Motor neuron (in vitro differentiated cells): ENCODE measurements at places on chromosomes 7 and 10.

DNA sequence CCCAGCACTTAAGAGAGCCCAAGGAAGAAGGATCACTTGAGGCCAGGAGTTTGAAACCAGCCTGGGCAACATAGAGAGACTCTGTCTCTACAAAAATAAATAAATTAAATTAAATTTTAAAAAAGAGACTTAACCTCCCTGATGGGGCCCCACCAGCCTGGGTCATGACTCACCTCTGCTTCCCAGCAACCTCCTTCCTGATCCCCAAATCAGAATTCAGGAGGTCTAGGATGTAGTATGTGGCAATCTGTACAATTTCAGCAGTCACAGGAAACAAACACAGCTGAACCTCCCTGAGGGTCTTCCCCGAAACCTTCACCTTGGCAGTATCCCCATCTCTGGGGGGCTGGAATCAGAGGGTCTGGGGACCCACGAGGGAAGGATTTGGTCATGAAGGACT, 9.7 kb upstream of the PPP1R35 start:
- no peak for ATAC-seq

DNA sequence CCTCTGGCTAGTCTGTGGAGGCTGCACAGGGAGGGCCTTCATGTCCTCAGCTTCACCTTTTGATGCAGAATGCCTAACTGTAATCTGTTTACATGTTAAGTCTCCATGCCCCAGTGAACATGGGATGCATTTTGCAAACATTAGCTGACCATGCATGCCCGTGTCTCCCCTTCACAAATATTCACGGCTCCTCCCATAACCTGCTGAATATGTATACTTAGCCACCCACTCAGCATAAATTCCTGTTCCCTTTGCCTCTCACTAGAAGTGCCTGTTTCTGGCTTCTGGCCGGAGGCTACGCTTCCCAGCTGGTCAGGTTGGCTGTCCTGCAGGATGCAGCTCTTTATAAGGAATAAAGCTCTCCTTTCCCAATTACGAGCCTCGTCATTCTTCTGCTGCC, 552.7 kb downstream of the DNAJB6 start:
- ATAC-seq: no peak

GRCh38 chr10:25061711-25062449, 45.5 kb downstream of the THNSL1 start:
- no peak for ATAC-seq

DNA sequence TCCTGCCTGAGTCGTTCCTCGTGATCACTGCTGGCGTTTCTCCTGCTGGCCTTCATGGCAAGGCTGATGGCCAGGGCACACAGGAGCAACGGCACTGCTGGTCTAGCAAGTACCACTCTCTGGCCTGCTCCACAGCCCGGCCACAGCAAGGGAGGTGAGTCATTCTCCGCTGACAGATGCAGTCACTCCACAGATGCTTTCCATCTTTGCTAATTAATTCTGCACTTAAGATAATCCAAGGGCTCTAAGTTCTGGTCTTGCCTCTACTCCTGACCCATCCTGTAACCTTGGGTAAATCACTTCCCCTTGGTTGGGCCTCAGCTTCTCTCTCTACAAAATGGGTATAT, 244.4 kb downstream of the RPS24 start:
- no peak for ATAC-seq

- ATAC-seq: no peak
Measured at GRCh38 chr10:121493521-121493920, 104.7 kb downstream of the FGFR2 start.

GRCh38 chr10:32981760-32982159, 23.7 kb upstream of the ITGB1 start:
- no peak for ATAC-seq

GRCh38 chr10:118712930-118713634, 41.7 kb downstream of the CACUL1 start:
- ATAC-seq: no peak

GRCh38 chr7:105003275-105003674, 10.7 kb upstream of the KMT2E start:
- ATAC-seq: peak; percentile 62

DNA sequence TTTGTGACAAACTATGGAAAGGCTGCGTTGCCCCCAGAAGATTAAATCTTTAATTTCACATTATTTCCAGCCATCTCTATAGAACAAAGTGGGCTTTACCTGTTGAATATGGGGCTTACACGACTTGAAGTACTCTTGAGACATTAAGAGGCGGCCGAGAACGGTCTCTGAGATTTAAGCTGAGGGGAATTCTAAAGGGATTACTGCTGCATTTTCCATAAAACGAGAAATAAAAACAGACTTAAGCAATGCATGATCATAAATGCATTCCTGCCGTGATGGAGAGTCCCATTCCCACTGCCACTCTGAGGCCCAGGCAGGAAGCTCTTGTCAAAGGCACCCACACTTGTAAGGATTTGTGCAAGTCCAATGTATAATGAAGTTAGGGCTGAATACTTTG, 329.7 kb upstream of the SHH start:
- ATAC-seq: no peak

- ATAC-seq: no peak
Measured at GRCh38 chr7:18721429-18721828, 225.9 kb downstream of the HDAC9 start.

- no peak for ATAC-seq
Measured at GRCh38 chr10:77631241-77631640, 6.4 kb downstream of the KCNMA1 start.

- no peak for ATAC-seq
Measured at GRCh38 chr7:136717910-136718557, 150.4 kb upstream of the CHRM2 start.

DNA sequence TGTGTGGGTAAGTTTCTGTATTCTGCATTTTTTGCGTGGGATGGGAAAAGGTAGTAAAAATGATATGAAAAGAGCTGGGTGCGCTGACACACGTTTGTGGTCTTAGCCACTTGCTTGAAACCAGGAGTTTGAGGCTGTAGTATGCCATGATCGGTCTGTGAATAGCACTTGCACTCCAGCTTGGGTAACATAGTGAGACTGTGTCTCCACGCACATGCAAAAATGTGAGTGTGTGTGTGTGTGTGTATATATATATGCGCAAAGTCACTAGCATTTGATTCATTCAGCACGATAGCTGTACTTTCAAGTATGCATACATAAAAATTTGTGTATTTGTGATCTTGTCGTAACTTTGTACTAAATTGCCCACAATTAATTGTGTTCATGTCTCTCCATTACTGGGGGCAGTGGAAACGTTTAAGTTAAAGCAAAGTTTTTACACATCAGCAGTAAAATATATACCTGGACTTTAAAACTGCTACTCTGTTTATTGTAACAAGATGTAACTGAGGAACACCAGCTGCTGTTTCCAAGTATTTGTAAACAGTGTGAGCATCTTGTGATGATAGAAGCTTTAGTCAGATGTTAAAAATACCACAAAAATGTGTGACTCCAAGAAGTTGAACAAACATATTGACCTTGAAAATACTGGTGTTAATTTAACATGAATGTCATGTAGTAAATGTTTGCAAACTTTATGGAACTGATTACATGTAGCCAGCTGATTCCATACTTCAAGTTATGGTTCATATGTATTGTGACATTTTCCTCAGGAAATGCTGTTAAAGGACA, 1.6 kb downstream of the ZRANB1 start:
- ATAC-seq: no peak

DNA sequence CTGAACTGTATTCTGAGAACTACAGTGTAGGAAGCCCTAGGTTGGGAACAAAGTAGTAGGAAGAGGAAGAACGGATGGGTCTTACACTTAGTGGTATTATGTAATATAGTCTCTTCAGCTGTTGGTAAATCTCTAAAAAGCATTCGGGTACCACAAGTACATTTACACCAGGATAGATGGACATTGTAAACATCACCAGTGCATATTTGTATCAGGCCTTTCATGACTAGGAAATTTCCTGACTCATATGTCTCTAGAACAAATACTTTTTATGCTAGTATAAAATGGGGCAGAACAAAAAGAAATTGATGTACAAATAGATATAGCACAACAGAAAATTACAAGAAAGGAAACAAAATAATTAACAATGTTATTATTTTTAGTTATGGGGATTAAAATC, 21.5 kb upstream of the OR6B1 start:
- ATAC-seq: no peak

GRCh38 chr10:129498680-129499079, 31.6 kb downstream of the MGMT start:
- no peak for ATAC-seq

DNA sequence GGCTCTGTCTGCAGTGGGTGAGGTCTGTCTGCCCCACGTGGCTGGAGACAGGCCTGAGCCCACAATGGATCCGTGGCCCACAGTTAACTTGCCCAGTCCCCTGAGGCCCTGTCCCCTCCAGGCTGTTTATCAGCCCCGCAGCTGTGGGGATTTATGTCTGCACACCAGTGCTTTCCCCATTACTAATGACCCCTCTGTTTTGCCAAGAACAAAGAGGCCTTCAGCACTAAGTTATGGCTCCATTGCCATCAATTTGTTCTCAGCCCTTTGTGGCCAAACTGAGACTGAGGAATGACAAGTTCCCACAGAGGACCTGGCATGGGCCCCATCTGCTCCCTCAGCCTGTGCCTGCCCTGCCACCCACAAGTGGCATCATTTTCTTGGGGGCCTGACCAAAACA, 138.2 kb downstream of the C10orf105 start:
- ATAC-seq: no peak

DNA sequence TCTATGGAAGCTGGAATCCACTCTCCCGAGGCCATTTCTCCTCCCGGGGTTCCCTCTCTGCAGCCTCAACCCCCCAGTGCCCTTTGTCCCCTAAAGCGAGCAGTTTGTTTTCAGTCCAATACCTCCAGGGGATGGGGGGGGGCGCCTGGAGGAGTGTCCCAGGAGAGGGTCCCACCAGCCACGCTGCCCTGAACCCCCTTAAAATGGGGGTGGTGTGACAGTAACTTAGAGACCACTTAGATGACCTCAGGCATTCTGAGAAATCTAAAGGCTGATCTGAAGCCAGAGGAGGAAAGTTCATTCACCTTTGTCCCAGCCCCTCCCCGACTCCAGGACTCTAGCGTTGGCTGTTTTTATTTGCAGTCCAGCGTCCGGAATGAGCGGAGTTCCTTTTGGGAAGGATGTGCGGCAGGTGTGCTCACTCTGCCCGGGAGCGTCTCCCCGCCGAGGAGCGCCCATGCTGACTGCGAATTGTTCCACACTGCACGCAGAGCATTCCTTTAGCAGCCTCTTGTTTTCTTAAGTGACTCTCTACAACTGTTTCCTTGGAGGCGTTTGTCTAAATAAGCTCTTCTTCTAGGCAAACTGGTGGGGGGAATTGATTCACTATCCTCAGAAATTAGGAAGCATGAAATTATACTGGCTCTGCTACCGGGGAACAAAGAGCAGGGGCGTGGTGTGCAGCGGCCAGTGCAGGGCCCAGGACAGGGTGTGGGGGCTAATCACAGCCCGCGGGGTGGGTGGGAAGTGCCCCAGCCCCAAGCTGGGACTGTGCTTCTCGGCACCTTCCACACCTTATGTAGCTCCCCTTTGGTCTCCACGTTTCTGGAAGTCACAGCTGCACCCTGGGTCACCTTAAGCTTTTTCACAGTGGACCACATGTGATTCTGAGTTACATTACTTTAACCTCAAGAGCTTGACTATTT, 46.3 kb downstream of the SYPL1 start:
- ATAC-seq: no peak

GRCh38 chr10:96044736-96045135, 1.4 kb downstream of the CCNJ start:
- no peak for ATAC-seq

GRCh38 chr7:17690030-17690429, 250.3 kb downstream of the SNX13 start:
- ATAC-seq: no peak

- peak; percentile 98 for ATAC-seq
Measured at GRCh38 chr7:49119706-49120105, 195.4 kb downstream of the CDC14C start.

DNA sequence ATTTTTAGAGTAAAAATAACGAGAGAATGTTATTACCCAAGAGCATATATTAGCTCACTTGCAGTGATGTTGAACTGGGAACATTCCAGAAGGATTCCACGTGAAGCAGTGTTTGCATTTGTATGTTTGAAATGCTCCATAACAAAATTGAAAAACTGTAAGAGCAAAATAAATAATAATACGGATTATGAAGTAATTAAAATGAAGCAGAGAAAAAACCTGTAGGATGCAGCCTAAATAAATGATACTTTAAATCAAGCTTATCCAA, 203.3 kb downstream of the BAMBI start:
- no peak for ATAC-seq

DNA sequence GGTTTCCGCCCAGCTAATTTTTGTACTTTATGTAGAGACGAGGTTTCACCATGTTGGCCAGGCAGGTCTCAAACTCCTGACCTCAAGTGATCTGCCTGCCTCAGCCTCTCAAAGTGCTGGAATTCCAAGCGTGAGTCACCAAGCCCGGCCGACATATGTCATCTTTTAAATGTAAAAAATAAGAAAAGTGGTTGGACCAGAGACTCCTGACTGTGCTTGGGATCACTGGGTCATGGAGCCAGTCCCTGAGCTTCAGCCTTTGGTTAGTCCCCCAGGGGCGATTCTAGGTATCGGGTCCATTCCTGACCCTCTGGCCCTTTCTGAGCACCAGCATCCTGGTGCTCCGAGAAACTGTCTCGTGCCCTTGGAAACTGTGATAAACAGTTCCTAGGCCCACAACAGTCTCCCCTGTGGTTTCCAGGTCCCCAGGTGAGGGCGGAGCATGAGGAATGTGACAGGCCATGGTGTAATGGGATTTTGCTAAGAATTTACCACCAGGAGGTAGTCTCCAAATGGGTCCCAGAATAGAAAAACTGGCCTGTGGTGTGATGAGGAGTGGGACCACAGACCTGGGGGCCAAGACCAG, 32.8 kb downstream of the UBTD1 start:
- ATAC-seq: no peak

GRCh38 chr10:85317827-85318226, 989.4 kb downstream of the CCSER2 start:
- ATAC-seq: no peak

DNA sequence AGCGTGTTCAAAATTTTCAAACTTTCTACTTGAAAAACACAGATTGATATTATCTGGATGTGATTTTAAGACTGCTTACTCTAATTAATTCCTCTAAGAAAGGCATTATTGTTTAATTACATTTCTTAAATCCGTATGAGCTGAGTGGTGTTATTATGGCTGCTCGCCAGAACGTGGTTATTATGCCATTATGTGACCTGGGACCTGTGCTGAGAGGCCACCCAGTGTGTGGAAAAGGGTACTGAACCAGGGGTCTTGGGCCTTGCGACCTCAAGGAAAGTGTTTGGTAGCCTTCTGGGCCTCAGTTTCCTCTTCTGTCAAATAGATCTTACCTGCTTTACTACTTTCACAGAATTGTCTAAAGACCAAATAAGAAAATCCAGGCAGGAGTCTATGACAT, 15.4 kb downstream of the LGI1 start:
- ATAC-seq: no peak

DNA sequence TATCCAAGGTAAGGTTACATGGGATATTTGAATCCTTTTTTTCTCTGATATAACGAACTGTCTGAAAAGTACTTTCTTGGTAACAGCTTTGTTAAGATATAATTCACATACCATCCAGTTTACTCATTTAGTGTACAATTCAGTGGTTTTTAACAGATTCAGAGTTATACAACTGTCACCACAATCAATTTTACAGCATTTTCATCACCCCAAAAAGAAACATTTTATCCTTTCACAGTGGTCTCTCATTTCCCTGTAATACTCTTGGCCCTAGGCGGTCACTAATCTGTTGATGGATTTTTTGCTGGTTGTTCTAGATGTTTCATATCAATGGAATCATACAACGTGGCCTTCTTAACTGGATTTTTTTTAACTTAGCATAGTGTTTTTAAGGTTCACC, 91.6 kb downstream of the GLCCI1 start:
- ATAC-seq: no peak
